Ureter (tissue), 1 donor: ENCODE measurements at places on chromosomes 4 and X. TPM values are rescaled to one million over a fixed set of nuclear protein-coding genes. Genes with fewer than 3 reads are reported as not detected.

- DNase-seq = no peak
These were observed 5.6 kb upstream of the CENPC start for GRCh38 chr4:67550857-67551256.

DNA sequence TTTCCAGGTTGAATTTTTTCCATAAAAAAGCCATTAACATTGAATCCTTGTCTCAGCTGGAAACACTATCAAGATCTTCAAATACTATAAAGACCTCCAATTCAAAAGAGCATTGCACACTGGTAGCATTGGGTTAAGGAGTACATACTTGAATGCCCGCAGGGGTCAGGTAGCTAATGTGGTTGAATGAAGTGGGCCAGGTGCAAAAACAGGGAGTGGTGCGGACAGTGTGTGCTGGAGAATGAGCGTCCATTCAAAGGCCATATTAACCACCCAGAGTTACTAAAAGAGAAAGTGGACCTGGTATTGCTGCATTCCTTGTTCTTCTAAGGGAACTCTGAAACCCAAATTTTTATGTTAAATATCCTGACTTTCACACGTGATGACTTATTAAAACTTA is 91.6 kb downstream of the NYX start:
- DNase-seq = no peak

DNA sequence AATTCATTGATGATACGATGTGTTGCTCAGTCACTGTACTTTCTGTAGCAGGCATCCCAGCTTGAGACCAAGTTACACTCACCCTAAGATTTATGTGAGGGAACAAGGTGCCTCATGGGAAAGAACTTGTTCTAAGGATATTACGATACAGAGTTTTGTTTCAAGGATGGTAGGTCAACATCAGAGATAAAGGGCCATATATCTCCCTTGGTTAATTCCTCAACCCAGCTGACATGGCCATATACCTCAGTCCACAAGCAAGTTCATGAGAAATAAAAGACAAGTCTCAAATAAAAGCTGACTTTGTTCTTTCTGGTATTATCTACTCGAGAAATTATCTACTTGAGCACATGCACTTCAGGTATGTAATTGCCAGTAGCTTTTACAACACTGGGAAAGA is 1535.9 kb upstream of the IGFBP7 start:
- DNase-seq = no peak

Gene HS6ST2
- 6.8 TPM for total RNA-seq

Gene BEND2
- total RNA-seq = not detected

Gene CORIN
- 25.0 TPM for total RNA-seq
